ENCODE measurements at places on chromosomes 16 and 17.

DNA sequence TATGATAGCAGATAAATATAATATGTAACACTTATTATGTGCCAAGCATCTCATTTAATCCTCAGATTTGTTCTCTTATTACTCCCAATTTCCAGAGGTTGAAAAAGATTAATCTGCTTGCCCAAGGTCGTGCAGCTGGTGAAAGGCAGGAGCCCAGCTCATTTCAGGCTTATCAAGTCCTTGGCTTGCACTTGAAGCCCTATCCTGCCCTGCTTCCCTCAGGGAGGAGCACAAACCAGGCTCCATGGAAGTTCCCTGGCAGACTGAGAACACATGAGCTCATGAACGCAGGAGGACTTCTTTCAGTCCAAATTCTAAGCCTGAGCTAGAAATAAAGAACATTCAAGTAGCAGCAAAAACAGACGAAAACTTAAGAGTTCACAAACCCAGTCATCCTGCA, 74.8 kb downstream of the USP31 start:
- DNase-seq = no peak

- DNase-seq = no peak
These were observed 765.6 kb downstream of the CDH11 start for GRCh38 chr16:64356267-64356666.

- peak; percentile 53 for DNase-seq
These were observed 13.1 kb downstream of the SLC22A31 start for GRCh38 chr16:89187032-89187769.

GRCh38 chr16:27108826-27109665, 42.3 kb downstream of the C16orf82 start:
- DNase-seq = peak; percentile 42

DNA sequence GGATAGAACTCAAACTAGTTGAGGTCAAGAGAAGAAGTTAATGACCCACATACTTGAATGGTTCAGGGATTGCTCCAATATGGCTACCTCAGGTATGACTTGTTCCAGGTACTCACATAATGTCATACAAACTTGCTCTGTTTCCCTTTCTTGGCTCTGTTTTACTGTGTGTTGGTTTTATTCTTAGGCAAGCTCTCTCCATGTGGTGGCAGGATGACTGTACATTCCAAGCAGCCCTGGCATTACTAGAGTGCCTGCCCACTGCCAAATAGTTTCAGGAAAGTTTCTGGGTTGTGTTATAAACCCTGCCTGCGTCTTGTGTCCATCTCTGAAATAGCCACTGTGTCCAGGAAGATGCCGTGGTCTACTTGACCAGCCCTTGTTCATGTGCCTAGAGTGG, 476.8 kb downstream of the SHISA9 start:
- DNase-seq = no peak

GRCh38 chr17:59561042-59561441, 4.4 kb upstream of the DHX40 start:
- DNase-seq = no peak

- DNase-seq = no peak
These were observed 53.9 kb downstream of the OR1D5 start for GRCh38 chr17:3009411-3009920.

DNA sequence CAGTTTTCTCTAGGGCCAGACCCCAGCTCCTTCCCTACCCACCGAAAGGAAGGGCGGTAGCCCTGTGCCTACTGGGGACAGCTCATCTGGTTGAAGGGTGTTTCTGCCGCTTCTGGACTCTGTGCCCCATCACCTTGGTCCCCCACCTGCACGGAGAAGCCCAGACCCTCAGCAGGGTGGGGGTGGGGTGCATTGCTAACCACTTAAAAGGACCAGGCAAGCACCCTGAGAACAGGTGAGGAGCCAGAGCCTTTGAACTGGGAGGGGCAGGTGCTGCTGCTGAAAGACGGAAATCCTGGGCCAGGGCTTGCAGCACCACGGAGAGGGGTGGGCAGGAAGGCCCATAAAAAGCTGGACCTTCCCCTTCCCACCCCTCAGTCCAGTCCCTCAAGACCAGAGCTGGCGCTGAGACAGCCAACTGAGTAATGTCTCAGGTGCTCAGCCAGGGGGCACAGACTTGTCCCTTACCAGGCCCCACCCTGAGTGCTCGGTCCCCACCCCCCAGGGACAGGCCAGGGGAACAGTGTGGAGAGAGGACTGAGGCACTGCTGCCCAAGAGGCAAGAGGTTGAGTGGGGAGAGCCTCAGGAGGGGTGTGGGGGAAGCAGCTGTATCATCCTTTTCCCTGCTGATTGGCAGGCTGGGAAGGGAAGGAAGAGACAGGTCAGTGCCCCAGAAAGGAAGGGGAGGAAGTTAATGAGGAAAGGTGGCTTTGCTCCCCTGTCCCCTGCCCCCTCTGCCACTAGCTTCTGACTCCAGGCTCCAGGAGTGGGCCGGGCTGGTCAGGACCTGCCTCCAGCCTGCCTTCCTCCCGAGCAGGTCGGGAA, 10.9 kb upstream of the SP2 start:
- peak; percentile 56 for DNase-seq

DNA sequence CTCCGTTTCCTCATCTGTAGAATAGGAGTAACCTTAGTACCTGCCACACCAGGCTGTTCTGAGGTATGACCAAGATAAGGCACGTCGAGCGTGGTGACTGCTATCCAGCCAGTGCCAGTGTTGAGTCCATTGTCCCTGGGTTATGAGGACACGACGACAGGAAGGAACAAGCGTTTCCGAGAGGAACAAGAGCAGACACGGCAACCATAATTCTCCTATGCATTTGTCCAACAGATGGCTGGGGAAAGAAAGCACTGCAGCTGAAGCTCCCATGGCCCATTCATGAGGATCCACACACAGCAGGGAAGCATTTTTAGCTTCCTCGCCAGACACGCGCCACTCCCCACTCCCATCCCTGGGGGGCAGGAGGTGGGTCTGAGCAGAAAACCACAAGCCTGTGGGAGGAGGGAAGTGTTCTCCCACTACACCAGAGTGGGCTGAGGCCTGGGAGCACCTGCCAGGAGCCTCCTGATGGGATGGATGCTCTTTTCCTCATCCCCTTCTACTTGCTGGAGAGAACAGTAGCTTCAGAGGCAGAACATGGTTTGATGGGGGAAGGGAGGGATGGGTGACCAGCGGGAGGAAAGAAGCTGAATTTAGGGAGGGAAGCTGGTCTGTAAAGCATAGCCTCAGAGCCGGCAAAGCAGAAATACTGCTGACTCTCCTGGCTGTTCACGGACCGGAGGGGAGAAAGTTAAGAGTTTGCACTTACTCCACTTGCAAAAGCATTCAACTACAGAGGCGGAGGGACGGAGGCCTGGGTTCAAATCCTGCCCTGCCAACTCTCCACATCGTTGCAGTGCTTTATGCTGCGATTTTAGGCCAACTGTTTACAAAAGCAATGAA, 2.7 kb downstream of the COTL1 start:
- no peak for DNase-seq

Measured in ecto neural progenitor cell (in vitro differentiated cells).